Muscle of leg (tissue), 16 donors: ENCODE measurements at places on chromosomes 13 and 19.

DNA sequence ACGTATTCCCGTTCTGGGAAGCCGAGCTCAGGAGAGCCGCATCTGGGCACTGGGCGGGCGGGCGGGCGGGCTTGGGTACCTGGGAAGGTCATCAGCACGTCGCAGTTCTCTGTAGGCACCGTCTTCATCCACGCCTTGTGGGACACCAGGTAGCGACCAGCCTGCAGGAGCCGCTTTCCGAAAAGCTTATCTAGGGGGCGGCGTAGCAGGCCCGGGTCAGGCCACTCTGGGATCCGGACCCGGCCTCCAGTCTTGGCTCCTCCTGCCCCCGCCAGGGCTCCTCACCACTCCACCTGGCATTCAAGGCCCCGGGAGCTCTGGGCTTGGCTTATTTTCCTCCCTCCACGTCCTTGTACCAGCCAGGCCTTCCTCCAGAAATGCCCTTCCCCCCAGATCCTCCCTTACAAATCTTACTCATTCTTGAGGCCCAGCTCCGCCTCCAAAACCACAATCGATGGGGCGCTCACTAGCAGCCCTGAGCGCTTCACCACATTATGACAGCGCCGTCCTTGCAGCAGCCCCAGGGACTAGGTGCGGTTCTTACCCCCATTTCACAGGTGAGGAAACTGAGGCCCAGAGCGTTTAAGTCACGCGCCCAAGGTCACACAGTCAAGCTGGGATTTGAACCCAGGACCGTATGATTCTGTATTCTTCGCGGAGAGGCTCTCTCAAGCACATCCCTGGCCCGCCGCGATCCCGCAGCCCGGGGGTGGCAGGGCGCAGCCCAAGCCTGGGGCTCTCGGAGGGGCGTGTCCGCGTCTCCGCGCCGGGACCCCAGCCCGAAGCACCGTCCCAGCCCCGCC lies 843 bp downstream of the ANO8 start:
- DNase-seq, result peak; percentile 51

- DNase-seq, result no peak
Observed at GRCh38 chr13:61258185-61258584, 157.5 kb downstream of the PCDH20 start.

- DNase-seq, result no peak
Observed at GRCh38 chr19:30111021-30111855, 169.2 kb downstream of the URI1 start.

GRCh38 chr19:7729211-7729610 lies 2.7 kb downstream of the CLEC4G start:
- no peak for DNase-seq

- no peak for DNase-seq
Observed at GRCh38 chr13:51342706-51343105, 3.2 kb downstream of the SERPINE3 start.

DNA sequence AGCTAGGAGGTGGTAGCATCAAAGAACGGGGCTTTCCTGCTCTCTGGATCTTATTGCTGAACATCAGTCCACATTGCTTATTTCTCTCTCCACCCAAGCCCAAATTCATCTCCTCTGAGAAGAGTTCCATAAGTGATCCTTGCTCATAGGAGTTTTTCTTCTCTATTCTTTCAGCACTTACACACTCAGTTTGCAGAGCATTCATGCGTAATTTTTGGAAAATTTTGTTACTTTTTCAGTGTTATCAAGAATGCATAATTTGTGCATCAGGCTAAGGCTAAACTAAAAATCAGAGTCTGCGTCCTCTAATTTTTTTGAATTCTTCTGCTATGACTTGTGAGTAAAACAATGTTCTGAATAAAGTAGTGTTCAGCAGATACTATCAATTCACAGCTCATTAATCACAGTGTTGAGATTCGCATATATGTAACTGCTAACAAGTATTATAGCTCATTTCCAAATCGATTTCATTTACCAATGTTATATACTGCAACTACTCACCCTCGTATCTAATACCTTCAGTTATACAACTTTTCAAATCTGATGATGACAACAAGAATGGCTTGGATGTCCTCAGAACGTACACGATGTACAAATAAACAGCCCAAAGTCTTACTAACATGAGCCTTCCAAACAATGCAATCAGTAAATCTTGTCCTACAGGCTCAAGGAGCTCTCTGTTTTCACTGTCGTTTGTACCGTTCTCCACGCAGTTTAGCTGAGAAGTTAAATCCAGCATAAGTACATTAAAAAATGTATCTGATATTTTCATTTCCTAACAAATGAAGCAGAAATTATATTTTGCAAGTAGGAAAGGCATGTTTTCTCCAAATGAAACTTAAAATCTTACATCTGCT lies 36.4 kb upstream of the STARD13 start:
- peak; percentile 26 for DNase-seq

DNA sequence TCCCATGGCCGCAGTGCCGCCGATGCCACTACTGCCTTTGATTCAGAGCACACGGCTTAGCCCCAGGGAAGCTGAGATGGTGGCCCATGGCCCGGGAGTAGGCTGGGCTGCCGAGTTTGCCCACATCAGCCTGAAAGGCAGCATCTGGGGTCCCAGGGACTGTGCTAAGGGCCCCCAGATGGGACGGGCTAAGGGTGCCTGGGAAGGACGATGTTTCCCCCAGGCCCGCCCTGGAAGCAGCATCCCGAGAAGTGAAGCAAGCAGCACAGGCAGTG lies 22.5 kb downstream of the MAP2K2 start:
- no peak for DNase-seq

GRCh38 chr13:112142401-112142930 lies 75.5 kb downstream of the SOX1 start:
- DNase-seq, result no peak

GRCh38 chr13:113404723-113405471 lies 41.0 kb upstream of the GRTP1 start:
- peak; percentile 29 for DNase-seq

GRCh38 chr13:106477303-106477702 lies 58.2 kb downstream of the EFNB2 start:
- no peak for DNase-seq

GRCh38 chr19:3387645-3388589 lies 21.5 kb downstream of the NFIC start:
- DNase-seq, result peak; percentile 87

GRCh38 chr13:27964741-27965323 lies 4.3 kb downstream of the CDX2 start:
- DNase-seq, result no peak

DNA sequence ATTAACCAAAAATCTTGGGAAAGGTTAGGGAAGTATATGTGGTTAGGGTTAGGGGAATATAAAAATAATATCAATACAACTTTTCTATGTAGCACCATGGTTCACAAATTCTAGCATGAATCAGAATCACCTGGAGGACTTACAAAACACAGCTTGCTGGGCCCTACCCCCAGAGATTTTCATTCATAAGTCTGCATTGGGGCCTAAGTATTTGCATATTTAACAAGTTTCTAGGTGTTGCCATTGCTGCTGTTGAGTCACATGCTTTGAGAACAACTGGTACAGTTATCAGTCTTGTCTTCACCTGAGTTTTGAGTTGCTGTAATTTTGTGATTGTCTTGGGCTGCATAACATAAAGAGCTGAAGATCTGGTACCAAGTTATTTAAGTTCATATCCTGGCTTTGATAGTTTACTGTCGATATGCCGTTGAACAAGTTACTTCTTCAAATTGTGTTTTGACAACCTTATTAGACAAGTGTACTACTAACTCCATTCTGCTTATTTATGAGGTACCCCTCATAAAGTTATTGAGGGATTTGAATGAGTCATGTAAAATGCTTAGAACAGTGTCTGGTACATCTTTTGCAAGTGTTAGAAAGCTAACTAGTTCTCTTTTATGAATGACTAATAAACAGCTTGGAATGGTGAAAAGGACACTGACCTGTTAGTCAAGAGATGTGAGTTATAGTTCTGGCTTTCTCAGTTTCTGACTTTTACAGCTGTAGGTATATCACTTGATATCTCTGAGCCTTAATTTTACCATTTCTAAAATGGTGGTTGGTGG lies 132.9 kb downstream of the PAN3 start:
- DNase-seq, result no peak

DNA sequence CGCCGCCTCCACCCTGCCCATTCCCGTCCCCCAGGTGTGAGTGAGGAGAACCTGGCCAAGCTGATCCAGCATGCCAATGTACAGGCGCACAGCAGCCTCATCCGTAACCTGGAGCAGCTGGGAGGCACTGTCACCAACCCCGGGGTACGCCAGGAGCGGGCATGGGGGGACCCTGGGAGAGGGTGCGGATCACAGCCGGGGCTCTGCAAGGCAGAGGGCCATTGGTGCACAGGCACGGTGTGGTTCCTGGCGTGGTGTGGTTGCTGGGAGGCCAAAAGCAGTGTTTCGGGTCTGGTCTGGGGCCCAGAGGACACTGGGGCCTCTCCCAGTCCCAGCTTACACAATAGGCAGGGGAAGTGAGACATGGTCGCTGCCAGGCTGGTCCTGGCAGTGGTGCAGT lies 8.3 kb downstream of the STXBP2 start:
- DNase-seq, result no peak

DNA sequence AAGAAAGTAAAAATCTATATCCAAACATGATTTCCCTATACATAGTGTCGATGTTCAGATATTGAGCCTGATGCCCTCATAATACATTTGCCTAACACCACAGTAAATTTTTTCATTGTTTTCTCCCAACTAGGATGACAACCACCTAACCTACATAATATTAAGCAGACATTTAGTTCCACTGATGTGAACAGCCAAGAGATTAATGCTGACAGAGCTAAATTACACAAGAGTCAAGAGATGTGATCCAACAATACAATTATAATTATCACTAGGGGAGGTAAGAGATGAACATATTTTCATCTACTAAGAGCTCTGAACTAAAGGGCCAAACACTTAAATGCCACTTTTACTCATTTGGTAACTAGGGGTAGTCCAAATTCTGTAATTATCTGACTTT lies 145.9 kb downstream of the DACH1 start:
- no peak for DNase-seq

DNA sequence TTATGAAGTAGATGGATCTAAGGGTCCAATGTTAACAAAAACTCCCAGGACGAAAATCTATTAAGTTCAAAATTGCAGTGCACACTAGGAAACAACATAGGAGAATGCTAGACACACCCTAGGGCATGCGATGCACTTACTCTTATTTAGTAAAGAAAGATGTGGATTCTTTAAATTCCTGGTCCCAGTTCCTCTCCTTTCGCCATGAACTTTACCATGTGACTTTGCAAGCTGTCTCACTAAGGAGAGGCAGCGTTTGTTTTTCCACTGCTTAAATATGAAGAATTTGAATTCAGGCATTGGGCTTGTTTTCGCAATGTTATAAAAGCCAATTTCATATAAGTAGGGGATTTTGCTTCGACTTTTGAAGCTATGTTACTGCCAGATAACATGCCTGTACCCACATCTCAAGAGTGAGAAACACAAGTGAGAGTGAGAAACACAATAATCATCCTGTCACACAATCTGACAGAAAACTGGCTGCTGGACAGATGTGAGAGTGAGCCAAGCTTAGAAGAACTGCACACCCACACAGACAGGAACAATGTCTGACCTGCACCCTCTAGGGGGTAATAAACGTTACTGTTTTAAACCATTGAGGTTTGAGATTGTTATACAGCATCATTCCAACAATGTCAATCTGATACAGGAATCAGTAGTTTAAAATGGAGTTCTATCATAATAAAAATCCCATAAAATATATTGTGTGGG lies 1308.4 kb downstream of the SLITRK5 start:
- peak; percentile 7 for DNase-seq
